GM10248 (cell line): ENCODE measurements at places on chromosomes 11 and 22.

- DNase-seq = no peak
Observed at GRCh38 chr22:20062766-20063083, 17.3 kb upstream of the DGCR8 start.

DNA sequence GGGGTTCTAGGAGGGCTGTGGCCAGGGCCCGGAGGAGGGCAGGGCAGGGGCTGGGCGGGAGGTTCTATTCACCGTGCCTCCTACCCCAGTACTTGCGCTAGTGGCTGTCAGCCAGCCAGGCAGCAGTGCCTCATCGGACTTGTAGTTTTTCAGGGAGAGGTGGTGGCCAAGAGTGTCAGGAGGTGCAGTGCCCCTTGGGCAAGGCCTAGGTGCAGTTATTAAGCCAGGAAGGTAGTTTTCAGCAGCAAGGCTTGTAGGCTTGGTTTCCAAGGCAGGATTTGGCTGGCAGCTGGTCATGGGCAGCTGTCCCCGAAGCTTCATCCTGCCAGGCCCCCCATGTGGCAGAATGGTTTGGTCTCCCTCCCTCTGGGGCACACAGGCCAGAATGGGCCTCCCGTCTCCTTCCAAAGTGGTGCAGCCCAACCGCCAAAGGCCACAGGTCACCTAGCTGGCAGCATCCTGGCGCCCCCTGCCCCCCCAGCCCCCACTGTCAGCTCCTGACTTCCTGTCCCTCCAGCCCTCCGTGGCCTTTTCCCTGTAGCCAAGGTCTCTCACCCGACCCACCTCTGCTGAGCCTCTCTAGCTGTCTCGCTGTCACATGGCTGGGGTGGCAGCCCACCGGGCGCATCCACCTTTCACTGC, 8.5 kb downstream of the CCDC88B start:
- no peak for DNase-seq

GRCh38 chr11:65291613-65292012, 23.1 kb upstream of the CDC42EP2 start:
- no peak for DNase-seq

DNA sequence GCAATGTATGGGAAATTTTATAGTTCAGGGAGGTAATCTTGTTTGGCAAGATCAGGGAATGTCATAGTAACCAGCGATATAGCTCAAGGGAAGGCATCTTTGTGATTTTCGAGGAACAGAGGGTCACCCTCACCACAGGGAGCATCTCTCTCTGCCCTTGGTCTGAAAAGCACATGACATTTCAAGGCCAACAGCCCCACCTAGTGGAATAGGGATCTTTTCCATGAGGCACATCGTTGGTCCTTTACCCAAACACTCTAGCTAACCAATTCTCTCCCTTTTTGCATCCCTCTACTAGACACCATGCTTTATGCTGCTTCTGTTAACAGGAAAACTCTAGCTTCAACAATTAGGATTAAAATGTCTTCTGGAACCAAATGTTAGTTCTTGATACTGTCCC, 179.0 kb downstream of the GRM5 start:
- peak; percentile 6 for DNase-seq

DNA sequence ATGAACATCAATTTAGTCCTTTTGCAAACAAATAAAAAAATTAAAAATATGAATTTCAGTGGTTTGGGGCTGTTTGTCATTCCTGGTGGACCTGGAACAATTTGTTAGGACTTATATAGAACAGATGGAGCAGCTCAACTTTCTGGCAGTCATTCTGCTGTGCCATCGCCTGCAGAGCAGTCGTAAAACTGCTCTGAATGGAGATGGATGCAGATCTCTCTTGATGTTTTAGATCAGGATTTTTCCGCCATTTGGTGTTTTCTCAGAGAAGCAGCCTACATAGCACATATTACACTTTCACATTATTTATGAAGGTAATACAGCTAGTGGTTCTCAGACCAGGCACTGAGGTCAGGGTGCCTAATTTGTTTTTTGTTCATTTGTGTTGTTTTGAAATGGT, 31.8 kb upstream of the HSPA8 start:
- DNase-seq = no peak

- DNase-seq = no peak
Observed at GRCh38 chr22:23520863-23521440, 59.1 kb downstream of the IGLL1 start.

GRCh38 chr11:112308651-112309050, 48.0 kb upstream of the PLET1 start:
- DNase-seq = no peak

- DNase-seq = peak; percentile 91
Observed at GRCh38 chr22:44025171-44026065, 1.3 kb downstream of the PARVB start.

GRCh38 chr11:65844231-65844872, 10.6 kb downstream of the SNX32 start:
- DNase-seq = no peak

- peak; percentile 10 for DNase-seq
Observed at GRCh38 chr11:16191212-16191867, 165.0 kb downstream of the SOX6 start.

GRCh38 chr11:117839936-117840813, 15.6 kb upstream of the FXYD2 start:
- DNase-seq = no peak

DNA sequence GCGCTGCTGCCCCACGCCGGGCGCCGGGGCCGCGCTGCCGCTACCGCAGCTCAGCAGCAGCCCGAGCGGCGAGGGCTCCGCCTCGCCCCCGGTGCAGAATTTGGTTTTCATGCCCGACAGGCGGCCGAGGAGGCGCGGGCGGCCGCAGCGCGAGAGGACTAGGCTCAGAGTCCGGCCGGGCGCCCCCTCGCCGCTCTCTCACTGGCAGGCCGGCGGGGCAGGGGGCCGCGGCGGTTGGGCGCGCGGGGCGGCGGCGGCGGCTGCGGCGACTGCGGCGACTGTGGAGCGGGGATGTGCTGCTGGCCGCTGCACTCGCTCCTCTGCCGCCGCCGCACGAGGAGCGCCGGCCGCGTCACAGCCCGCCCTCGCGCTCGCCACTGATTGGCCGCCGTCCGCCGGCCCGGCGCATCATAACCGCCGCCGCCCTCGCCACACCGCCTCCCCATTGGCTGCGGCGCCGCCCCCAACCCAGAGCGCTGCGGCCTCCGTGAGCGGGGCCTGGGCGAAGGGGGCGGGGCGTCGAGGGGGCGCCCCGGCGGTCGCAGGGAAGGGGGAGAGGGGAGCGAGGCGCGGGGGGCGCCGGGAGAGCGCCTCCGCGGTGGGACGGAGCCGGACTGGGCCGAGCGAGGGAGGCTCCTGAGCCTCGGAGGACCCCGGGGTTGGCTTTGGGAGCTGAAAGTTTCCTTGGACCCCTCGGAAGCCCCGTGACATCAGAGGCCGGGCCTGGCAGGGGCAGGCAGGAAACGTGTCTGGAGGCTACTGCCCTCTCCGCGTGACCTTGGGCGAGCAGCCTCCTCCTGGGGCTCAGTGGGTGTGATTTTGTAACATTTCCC, at the start of gene CHKA:
Gene CHKA, minus strand, starts transcription at position 322 of the 833 bp plus-strand sequence. Its CDS starts 211 bp downstream, at position 111.
- DNase-seq = peak; percentile 98

DNA sequence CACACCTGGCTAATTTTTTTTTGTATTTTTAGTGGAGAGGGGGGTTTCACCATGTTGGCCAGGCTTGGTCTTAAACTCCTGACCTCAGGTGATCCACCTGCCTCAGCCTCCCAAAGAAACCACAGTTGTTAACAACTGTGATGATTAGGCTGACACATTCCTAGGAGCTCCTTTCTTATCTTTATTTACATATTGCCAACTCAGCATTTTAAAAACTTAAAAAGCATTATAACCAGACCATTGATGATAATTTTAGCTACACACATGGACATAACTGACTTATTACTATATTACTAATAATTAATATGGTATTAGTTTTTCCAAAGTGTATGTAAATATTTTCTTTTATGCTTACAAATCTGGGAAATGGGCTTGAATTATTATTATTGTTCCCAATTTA, 82.9 kb upstream of the FAT3 start:
- DNase-seq = no peak

DNA sequence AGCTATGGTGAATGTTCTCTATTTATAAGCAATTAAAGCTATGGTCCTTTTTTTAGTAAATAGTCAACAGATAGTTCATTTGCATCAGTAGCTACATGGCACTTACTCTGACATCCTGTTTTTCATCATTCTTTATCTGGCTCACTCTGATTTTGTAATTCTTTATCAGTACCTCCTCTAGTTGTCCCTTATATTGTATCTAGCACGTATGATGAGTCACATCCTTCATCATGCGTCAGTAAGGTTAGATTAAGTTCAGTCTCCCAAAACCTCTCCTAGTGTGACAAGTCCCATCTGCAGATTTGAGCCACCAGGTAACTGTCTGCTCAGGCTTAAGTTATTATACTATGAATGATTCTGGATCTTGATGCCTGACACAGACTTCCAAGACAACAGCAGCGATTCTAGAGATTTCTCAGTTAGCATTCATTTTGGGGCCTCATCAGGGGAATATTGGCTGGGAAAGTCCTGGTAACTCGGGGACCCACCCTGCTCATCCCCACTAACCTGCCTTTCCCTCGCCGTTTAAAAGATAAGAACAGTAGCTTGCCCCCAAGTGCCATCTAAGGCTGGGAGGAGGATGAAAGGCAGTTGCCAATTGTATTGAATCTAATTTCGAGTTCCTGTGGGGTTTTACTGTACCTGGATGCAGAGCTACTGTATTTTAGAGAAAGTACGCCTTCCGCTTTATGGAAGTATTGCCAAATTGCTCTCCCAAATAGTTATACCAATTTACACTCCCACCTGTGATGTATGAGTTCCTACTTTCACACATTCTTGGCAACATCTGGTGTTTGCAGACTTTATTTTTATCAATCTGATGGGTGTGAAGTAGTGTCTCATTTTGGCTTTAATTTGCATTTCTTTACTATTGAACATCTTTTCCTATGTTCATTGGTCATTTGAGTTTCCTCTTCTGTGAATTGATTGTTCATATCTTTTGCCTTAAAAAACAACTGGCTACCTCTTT, 55.9 kb downstream of the ZC3H12C start:
- DNase-seq = no peak

- no peak for DNase-seq
Observed at GRCh38 chr11:2313051-2313951, 11.5 kb downstream of the TSPAN32 start.

- DNase-seq = no peak
Observed at GRCh38 chr22:41846268-41846987, 13.5 kb downstream of the SREBF2 start.

GRCh38 chr22:46391486-46392136, 56.1 kb downstream of the TRMU start:
- DNase-seq = no peak

DNA sequence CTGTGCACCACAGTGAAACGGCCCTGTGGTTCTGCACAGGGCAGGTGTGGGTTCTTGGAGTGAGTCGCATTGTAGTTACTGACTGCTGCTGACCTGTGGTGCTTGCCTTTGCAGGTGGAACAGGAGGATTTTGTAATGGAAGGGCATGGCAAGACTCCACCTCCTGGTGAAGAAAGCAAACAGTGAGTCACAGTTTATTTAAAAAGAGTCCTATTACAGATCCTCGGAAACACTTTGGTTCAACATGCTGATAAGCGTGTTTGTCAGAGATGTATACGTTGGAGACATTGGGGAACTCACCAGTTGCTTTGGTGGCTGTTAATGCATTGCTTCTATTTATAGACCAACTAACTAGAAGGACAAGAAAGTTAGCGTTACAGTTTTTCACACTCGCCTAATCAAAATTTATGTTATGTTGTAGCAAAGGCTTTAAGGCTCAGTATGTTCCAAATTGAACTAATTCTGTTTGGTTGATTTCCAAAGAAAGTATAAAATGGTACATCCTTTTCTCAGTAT, 21.7 kb upstream of the TNRC6B start:
- no peak for DNase-seq

- DNase-seq = peak; percentile 40
Observed at GRCh38 chr11:119029340-119030028, 1.2 kb downstream of the SLC37A4 start.

DNA sequence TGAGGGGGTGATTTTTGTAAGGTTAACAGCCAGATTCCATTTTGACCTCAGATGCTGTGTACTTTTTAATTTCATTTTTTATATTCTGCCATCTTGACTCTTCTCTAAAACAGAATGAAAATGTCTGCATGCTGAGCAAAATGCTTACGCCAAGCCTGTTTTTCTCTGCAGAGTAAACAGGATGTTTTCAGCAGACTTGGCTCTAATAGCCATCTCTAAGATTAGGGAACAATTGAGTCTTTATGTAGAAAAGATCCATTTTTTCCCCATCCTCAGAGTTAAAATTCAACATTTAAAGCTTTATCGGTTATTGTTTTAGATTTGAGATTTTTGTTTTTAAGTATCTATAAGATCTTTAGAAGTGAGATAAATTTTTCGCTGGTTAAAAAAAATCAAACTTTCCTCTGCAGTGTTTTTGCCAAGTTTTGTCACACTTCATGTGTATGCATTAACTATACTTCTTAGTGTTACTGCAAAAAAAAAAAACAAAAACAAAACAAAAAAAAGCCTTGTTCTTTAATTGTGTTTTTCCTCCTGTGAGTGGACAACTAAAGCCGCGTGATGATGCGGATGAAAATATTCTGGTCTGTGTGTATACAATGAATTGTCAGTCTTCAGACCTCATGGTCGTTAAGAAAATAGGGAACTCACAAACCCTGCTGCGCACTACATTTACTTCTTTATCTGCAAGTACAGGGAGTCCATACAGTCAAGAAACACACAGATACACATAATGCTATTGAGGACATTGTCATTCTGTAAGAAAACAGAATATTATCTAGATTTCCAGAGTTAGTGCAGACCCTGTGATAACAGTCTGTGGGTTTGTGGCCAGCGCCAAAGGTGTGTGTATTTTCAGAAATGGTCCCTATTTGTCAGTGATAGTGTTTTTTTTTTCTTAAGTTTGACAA, 17.5 kb upstream of the ADSL start:
- no peak for DNase-seq

DNA sequence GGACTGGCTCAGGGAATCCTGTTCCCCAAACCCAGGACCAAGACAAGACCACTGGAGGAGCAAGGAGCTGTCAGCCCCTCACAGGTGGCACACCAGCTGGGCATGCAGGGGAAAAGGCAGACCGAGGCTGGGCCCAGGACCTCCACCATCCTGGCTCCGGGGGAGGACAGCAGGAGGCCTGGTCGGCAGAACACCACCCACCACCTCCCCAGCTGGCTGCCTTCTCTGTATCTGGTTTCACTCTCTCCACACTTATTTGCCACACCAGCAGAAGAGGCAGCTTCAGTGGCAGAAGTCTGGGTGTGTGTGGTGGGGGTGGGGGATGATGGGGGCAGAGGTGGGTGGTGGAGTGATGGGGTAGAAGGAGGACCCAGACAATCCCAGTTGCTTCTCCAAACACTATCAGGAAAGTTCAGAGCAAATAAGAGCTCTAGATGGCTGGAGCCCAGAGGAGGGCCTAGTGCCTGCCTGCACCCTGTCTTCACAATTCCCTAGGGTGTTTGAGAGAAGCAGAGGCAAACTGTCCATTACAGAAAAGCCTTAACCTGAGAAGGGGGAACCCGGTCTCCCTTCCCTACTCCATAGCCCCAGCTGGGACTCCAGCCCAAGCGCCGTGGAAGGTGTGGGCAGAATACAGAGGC, 51.9 kb upstream of the CDON start:
- DNase-seq = no peak

GRCh38 chr22:37578002-37578401, 1.9 kb downstream of the LGALS2 start:
- DNase-seq = no peak

GRCh38 chr22:43533656-43534428, 122.0 kb downstream of the MPPED1 start:
- no peak for DNase-seq
